ENCODE measurements at places on chromosomes 11 and 22.
A peak's percentile ranks its signal among the peaks of the same experiment; 100 is the strongest.

DNA sequence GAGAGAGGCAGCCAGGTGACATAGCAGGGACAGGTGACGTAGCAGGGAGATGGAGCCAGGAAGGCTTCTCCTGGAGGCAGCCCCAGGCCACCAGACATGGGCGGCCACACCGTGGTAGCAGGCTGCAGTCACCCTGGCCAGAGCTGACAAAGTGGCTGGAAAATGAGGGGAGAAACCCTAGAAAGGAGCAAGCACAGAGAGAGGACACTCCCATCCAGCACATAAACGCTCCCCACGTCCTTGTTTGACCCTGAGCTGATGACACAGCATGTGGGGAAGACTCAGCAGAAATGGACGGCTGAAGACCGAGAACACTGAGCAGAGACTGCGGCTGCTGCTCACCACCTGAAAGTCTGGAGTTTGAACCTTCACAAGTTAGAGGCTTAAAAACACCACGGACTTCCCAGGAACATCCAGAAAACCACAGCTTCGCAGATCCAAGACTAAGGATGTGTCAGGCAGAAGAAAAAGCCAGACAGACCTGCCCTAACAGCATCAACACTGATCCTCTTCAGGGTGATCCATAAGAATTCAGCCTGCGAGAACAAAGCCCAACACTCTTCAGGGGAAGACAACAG is 28.7 kb downstream of the DRD4 start:
- DNase-seq = peak; percentile 45

DNA sequence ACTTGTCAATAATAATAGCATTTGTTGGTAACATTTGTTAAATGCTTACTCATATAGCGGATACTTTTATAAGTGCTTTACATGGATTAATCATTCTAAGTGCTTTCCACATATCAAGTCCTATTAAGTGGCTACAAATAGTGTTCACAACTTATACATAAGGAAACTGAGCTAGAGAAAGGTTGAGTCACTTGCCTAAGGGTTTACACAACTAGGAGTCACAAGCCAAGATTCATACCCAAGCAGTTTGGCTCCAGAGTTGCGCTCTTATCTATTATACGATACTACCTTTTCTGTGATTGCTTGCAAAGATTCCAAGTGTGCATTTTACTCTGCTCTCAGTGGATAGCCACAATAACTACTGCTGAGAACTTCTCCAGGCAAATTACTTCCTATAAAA is 215.9 kb upstream of the CCDC90B start:
- no peak for DNase-seq

GRCh38 chr11:3122775-3123201 is 42.3 kb downstream of the OSBPL5 start:
- DNase-seq = no peak

- DNase-seq = peak; percentile 61
These were observed 13.5 kb upstream of the INSC start for GRCh38 chr11:15101072-15101709.

DNA sequence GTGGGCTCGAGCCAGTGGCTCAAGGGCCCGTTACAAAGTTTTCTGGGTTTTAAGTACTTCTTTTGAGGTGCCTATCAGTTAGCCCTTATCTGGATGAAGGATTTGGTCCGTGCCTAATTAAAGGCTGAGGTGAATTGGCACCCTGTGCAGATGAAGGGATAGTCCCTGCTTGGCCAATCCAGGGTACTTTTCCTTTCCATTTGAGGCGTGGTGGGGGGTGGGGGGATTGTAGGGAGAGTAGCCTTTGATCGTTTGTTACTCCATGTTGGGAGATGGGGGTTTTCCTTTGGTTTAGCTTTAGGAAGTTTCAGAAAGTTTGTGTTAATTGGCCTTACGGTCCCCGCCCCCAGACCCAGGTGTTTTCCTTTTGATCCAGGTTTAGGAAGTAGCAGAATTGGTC is 170.8 kb downstream of the DDX10 start:
- DNase-seq = no peak

- DNase-seq = peak; percentile 60
These were observed 8.7 kb downstream of the PNPLA5 start for GRCh38 chr22:43883012-43883661.

All from fibroblast of upper back skin (primary cell).